Stimulated activated memory B cell treated with anti-CD40 and anti-IgM and Interleukin-4, amounts not matched to agents 10 μg/mL and 1 μg/mL and 100 μg/mL, for 72 hours (primary cell): ENCODE measurements at places on chromosomes 5 and 9.

DNA sequence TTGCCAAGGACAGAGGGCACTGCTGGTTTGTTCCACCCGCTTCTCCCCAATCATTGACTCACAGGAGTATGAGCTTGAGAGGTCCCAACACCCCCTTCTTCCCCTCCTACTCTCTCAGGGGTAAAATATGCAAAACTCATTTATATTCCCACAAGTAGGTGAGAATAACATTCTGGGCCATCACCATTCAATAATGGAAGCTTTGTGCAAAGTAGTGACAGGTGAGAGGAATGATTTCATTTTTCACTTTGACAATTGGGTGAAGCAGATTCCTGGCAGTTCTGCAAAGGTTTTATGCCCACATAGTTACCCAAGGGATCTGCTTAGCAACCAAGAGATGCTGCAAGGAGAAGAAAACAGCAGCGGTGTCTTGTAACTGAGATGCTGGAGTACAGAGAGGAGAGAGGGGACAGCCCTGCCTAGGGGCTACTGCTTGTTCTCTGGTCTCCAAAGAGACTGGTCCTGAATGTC, 137.6 kb downstream of the CMYA5 start:
- no peak for ATAC-seq

GRCh38 chr5:111488353-111488752, 24.0 kb downstream of the STARD4 start:
- ATAC-seq = no peak

- ATAC-seq = no peak
Measured at GRCh38 chr5:15290953-15291352, 209.0 kb upstream of the FBXL7 start.

DNA sequence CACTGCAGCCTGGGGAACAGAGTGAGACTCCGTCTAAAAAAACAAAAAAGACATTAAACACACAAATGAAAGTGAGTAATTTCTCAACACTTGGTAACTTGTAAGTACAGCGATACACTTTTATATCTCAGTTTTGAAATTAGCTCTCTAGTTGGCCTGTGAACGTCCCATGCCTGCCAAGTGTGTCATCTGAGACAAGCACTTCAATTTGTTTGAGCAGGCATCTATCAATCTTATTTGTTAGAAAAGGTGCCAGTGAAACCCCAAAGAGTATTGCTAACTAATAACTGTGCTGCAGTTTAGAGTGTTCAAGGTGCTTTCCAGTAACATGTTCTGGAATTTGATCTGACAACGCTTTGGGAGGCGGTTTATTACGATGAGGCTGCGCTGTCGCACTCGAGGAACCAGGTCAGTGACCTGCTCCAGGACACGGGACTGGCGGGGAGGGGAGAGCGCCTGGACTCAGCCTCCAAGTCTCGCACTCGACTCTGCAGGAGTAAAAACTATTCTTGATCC, 1.1 kb upstream of the SPIN1 start:
- no peak for ATAC-seq

- no peak for ATAC-seq
Measured at GRCh38 chr9:14746626-14747025, 24.1 kb upstream of the CER1 start.

GRCh38 chr9:110133059-110133458, 74.9 kb downstream of the C9orf152 start:
- ATAC-seq = no peak

DNA sequence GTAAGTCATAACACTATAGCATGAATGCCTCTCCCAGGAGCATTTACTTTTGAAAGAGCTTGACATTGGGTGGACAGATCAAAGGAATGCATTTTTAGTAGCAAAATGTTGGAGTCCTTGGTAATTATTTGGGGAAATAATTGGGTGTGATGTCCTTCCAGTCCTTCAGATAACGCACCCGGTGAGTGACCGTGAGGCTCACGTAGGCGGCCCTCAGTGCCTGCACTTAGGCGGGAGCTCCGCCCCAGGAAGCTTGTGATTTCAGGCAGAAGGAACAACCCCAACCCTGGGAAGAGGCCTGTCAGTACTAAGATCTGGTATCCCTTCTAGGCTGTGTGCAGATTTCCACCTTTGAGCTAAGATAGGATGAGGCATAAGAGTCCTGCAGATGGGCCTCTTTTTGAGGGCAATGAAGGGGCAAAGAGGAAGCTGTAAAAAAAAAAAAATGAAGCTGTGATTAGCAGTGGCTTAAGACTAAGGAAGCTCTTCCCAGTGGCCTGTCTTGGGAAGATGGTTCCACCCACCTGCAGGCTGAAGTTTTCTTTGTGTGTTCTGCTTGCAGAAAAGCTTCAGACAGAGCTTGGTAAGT, 14.9 kb downstream of the BTNL9 start:
- no peak for ATAC-seq

DNA sequence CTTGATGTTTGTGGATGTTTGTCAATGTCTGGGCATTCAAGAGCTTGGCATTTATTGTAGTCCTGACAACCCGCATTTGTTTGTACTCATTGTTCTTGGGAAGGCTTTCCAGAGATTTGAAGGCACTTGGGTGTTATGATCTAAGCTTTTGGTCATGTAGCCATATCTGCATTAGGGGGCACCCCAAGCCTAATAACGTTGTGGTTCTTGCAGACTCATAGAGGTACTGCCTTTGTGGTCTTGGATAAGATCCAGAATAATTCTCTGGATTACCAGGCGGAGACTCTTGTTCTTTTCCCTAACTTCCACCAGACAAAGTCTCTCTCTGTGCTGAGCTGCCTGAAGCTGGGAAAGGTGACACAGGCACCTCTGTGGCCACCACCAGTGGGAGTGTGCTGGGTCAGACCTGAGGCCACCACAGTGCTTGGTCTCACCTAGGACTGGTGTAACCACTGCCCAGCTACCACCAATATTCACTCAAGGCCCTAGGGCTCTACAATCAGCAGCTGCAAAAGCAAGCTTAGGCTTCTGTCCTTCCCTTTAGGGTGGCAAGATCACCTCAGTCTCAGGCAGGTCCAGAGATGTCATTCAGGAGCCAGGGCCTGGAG, 144.4 kb upstream of the TAS2R1 start:
- no peak for ATAC-seq

DNA sequence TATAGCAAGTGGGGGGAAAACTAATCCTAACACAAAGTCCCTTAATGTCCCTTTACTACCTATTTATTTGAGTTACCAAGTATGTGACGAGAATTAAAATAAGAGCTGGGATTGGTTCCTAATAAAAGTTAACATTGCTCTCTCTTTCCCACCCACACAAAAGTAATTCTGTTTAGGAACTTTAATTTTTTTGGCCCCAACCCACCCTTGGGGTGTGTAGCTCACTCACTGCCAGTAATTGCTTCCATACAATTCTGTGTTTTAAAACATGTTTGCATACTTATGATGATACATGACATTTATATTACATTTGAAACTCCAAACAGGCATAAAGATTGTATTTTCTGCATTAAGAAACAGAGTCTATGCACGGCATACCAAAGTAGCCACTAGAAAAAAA, 106.5 kb downstream of the BNC2 start:
- no peak for ATAC-seq

- no peak for ATAC-seq
Measured at GRCh38 chr5:122358372-122358979, 46.4 kb downstream of the SNCAIP start.

GRCh38 chr9:87685871-87686519, 39.9 kb upstream of the CTSL start:
- no peak for ATAC-seq

DNA sequence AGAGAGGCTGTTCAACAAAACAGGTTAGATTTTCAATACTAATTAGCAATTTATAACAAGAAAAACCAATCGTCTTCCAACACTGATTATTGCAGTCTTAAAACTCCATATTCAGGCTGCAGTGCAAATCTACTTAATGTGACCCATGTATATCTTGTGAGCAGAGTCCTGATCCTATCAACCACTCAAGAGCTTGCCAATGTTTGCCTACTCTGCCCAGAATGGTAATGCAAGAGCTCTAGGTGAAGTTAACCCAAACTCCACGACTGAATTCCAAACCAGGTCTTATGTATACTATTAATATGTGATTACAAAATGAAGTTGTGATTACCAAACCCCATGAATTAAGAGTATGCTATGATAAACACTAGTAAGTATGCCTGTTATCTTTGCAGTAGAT, 17.1 kb downstream of the EFNA5 start:
- no peak for ATAC-seq

DNA sequence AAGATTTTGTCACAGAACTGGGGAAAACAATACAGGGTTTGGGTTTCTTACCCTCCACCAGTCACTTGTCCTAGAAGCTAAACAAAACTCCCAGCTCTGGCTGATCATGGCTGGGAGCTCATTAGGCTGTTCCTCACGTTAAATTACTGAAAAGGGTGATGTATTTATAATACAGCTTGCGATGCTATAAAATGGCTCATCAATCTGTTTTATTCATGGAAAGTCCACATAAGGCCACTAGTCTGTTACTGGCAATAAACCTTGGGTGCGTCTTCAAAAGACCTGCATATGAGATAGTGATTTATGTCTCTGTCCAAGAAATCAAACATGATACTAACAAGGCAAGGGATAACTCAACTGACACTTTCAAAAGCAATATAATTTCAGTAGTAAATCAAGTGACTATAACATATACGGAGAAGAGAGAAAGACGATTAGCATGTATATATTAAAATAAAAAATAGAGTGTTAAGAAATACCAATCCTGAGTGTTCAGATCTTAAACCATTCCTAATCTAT, 219.0 kb downstream of the BNC2 start:
- no peak for ATAC-seq

DNA sequence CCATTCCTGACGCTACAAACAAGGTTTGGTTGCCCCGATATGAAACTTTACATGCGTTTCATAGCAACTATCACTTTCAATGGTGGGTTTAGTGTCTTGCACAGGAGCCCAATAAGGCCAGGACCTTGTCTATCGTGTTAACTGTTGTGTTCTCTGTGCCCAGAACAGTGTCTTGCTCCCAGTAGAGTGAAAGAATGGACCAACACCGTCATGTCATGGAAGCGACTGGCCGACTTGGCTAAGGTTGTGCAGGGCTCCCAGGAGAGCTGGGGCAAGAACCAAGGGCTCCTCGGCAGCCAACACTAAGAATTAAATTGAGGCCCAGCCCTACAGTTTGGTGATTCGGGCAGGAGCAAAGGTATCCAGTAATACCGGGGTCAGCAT, 498 bp upstream of the ARHGEF37 start:
- no peak for ATAC-seq

DNA sequence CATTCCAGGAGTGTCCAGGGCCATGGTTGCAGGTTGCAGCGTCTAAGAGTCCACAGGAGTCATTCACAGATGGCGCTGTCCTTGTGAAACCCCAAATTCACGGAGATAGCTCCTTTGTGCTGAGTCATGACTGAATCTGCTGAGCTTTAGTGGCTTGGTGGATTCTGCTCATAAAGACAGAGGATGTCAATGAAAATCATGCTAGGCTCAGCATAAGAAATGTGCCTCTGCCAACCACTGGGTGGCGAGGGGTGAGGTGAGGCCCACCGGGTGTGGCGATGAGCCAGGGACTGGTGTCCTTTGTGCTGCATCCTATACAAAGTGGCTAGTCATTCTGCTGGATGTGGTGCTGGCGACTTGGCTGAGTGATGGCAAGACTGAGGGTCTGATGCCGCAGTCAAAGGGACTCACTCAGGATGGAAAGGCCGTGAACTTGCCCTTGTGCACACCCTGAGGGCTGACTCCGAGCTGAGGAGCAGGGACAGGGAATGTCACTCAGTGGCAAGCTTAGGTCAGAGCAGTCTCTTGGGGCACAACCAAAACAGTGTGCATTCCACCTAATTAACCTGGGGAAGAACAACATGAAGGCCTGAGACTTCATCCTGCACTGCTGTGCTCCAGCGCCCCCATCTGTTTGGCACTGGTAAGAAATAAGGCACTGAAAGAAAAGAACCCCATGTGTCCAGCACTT, 71.5 kb downstream of the DAP start:
- peak; percentile 56 for ATAC-seq

GRCh38 chr5:114223866-114224265, 138.0 kb upstream of the KCNN2 start:
- no peak for ATAC-seq

DNA sequence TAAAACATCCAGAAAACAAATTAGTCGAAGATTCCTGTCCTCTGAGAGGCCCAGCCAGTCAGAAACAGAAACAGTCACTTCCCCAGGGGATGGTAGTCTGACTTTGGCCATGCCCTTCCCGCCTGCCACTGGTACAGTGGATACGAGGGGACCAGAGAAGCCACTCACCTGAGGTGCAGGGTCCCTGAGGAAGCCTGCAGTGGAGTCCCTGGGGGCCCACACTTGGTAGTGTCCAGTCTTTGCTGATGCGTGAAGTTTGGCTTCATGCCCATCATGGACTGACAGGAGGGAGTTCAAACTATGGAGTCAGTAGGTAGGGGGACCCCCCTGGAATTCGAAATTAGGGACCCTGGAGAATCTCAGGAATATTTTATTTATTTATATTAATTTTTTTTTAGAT, 147.5 kb downstream of the DAB2IP start:
- ATAC-seq = no peak

DNA sequence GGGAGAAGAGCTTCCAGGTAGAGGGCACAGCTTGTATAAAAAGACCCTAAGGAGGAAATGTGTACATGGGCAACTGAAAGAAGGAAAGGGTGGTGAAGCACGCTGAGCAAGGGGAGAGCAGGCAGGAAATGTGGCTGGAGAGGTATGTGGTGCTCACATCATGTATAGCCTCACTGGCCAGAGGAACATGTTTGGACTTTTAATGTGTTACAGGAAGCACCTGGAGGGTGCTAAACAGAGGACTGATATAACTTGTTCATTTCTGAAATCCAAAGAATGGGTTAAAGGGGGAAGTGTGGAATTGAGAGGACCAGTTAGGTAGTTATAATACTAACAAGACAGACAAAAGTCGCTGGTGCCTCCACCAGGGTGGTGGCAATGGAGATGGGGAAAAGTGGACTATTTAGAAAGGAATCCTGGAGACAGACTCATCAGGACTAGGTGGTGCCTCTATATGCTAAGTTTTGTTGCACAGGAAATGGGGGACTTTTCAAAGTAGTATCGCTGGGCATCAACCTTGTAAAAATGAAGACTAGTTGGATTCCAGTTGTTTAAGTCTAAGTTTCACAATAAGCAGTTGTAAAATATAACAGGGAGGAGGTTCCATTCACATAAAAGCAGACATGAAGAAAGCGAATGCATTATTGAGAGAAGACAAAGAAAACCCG, 63.1 kb upstream of the CD180 start:
- ATAC-seq = no peak

DNA sequence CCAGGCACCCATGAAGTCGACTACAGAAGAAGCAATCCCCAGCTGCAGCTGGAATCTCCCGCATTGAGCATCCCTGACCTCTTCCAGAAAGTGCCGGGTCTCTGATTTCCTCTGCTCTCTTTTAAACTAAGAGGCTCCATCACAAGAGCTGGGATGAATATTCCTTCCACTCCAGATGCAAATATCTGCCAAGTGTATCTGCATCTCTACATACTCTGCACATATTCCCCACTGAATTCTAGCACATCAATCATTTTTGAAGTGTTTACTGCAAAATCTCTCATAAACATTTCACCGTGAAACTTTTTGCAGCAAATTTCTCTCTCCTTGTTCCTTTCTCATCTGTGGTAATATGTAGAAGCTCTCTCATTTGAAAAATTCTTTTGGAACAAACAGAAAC, 161.5 kb downstream of the GABRB2 start:
- no peak for ATAC-seq
